Coronary artery (tissue), 2 donors: ENCODE measurements at places on chromosomes 12 and 14.

GRCh38 chr14:69424149-69424923, 25.8 kb downstream of the SLC39A9 start:
- DNase-seq = no peak

GRCh38 chr12:79156846-79157463, 292.4 kb downstream of the SYT1 start:
- DNase-seq = no peak

- DNase-seq = peak; percentile 80
These were observed at the start of gene WSB2 for GRCh38 chr12:118061011-118061872. TSS of gene WSB2 (minus strand) at chr12:118061179. CDS start at chr12:118061048, 131 bp downstream.

GRCh38 chr12:100904270-100904669, 109.7 kb downstream of the ANO4 start:
- DNase-seq = no peak

DNA sequence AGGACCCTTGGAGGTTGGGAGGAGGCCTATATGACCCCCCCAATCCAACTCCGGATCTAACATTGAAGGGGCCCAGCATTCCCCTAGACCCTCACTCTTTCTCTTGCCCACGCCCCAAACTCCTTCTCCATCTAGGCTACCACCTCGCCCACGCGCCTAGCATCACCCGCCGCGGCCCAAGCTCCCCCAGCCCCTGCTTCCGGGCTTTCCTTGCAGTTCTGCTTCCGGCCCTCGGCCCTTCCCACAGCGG, 445 bp downstream of the CERS5 start:
- DNase-seq = no peak

DNA sequence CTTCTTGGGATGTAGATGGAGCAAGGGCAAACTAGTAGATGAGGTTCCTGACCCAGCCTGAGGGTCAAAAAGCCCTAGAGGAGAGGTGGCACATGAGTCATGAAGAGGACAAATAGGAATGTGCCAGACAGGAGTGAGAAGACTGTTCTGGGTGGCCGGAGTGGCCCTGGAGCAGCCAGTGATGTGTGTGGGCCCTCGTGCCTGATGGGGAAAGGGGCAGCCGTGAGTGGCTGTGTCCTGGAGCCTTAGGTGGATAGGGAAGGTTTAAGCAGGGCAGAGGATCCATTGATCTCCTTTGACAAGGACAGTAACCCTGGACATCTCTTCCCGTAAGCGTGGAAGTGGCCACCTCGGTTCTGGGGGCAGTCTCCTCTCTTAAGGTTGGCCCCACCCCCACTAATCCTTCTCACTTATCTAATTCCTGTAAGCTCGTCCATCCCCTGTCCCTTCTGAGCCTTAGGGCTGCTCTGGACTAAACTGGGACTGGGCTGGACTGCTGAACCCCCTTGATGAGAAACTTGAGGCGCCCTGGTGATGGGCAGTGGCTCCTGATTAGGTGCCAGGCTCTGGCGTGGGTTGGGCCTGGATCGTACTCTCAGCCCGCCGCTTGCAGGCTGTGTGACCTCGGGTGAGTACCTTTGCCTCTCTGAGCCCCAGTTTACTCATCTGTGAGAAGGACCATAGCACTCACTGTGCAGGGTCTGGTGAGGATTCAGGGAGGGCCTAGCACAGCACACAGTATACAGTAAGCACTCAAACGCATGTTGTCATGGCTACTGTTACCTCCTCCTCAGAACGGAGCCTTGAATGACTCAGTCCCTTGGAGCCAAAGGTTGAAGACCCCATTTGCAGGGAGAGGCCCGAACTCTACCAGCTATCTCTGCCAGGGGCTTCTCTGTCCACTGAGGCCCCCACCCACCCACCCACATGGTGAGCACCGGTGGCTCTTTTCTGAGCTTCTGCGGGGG, 4.0 kb downstream of the FAM222A start:
- DNase-seq = no peak

DNA sequence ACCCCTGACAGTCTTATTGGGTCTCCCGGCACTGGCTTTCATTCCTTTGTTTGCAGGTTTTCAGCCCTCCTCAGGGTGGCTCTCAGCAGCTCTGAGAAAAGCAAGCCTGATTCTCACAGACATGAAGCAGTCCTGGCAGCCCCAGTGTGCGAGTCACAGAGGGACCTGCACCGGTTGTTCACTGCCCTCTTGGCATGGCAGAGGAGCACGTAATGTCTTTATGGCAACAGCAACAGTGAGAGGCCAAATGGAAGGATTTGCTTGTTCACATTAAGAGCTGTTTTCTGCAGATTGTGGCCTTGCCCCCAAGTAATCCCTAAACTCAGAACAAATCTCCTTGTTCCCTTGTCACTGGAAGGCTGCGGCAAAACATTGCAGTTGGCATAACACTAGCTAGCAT, 3.4 kb downstream of the KCNA5 start:
- DNase-seq = peak; percentile 91

DNA sequence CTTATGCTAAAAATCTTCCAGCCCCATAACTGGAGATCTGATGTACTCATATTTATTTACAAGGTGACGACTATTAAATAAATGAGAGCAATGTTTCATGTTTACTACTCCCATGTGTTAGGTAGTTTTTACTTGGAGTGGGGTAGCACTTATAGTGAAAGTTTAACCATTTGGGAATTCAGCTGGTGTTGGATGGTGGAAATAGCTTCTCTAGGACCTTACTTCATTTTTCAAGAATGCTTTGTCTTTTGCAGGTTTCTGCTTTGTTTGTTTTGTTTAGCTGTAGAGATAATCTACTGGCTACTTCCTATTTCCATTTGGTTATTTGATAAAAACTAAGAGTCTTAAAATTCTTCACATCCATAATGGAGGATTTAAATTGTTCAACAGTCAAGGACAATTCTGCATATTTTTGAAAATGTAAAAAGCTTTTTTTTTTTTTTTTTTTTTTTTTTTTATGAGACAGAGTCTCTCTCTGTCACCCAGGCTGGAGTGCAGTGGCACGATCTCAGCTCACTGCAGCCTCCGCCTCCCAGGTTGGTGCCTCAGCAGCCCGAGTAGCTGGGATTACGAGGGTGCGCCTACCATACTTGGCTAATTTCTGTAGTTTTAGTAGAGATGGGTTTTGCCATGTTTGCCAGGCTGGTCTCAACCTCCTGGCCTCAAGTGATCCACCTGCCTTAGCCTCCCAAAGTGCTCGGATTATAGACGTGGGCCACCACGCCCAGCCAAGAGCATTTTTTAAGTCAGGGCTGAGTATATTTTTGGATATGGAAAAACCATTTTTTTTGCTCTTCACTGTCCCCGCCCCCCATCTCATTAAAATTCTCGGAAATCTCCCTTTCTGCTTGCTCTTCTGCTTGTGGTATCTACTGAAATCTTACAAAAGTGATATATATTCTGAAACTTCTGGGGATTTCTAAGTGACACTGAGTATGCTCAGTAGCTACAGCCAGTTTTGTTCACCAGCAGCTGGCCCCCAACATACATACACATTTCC, 1.4 kb upstream of the ABCD2 start:
- DNase-seq = no peak

DNA sequence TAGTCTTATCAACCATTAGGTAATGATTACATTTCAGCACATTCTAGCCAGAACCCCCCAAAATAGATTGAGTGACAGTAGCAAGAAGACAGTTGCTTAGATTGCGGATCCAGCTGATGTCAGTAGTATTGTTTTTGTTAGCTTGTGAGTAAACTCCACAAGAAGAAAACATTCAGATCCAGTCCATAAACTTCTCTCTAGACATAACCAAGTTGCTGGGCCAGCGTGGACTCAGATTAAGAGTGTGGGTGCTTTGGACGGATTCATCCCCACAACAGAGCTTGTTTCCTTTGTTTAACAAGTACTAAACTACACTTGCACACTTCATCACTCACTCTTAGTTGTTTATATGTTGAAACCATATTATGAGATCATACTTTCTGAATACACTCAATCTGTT, 293.4 kb downstream of the NPAS3 start:
- DNase-seq = no peak

DNA sequence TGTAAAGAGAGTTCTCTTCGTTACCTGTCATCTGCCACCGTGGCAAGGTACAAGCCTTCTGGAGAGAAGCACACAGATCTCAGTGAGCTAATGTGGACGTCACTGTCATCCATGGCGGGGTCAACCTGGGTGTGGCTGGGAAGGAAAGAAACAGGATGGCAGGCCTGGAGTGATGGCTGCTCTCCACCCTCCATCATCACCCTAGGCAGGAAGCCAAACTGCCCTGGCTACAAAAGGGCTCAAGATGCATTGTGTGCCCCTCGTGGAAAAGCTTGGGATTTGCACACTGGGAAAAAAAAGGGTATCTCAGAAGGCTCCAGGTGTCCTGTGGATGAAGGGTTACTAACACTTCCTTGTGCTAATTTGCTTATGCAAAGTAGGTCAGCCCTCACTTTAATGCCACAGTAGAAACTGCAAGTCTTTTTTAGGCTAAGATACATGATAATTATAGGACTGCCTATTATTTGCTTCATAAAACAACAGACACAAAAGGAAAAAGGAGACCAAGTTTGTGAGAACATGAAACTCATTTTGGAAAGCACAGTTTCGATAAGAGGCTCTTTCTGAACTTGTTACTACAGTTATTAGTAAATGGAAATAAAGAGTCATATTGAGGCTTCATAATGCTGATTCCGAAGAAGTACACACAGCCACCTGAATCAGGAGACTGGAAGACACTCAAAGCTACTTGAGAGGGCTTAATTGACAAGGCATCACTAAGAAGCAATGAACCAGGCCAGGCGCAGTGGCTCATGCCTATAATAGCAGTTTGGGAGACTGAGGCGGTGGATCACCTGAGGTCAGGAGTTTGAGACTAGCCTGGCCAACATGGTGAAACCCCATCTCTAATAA, 18.9 kb downstream of the RFC5 start:
- no peak for DNase-seq

GRCh38 chr12:52895726-52896189, 9.1 kb downstream of the KRT8 start:
- no peak for DNase-seq

DNA sequence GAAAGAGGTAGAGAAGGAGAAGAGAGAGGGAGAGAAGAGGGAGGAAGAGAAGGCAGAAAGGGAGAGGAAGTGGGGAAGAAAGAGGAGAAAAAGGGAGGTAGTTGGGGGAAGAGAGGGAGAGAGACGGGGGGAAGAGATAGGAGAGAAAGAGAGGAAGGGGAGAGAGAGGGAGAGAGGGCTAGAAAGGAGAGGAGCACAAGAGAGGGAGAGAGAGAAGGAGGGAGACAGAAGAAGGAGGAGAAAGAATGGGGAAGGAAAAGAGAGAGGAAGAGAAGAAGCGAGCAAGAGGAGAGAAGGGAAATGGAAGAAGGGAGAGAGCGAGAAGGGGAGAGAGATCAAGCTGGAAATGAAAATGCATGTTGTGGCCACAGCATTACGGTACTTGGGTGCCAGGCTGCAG, 1368.4 kb upstream of the TMEM132C start:
- no peak for DNase-seq

GRCh38 chr14:101104485-101104884, 201.0 kb upstream of the RTL1 start:
- no peak for DNase-seq

GRCh38 chr12:22257100-22257499, 77.4 kb downstream of the ST8SIA1 start:
- DNase-seq = no peak
